Activated T-cell treated with anti-CD3 and anti-CD28 coated beads for 48 hours (primary cell): ENCODE measurements at places on chromosomes 1 and 21.

DNA sequence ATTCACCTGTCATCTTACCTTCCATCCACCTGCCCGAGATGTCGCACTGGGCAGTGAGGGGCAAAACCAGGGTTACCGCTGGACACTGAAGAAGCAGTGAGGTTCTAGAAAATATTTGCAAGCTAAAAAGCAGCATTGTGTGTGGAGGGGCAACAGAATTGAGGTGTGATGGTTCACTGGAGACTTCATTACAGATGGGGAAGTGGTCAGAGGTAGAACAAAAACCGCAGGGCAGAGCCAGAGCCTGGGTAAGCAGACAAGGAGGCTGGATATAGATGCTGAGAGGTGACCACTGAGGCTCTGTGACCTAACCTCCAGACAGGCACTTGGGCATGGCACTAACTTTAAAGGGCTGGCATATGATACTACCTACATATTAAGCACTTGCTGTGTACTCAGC, 363.9 kb upstream of the PROX1 start:
- DNase-seq, result no peak

DNA sequence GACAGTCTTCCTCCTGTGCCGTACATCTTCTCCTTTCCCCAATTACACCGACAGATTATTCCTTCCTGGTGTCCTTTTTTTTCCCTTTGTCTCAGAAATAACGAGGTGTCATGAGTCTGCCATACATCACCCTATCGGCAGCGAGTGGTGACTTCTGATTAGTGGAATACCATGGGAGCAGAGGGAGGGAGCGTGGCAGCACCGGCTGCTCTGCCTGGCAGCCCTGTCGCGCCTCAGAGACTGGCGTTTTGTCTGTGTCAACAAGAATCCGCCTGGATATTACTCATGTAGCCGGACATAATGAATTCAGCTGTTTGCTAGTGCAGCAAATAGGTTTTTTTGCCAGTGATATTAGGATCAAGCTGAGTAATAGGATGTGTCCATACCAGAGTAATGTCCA, 51.8 kb downstream of the UTP25 start:
- no peak for DNase-seq

- no peak for DNase-seq
Observed at GRCh38 chr1:12333036-12333785, 103.4 kb downstream of the VPS13D start.

DNA sequence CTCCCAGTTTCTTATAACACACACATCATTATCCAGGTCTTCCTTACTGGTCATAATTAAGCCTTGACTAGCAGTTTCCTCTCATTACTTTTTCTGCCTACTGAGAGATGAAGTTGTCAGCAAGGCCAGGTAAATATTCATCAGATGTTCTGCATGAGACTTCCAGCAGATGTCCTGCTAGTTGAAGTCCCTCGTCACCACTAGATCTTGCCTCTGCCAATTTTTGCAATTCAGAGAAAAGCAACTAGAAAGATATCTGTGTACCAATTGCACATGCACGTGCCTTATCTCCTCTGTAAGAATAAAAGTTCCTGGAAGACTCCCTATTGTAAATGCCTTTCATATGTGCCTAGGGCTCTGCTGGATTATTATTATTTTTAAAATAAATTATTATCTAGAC, 18.3 kb downstream of the ACKR1 start:
- DNase-seq, result no peak

DNA sequence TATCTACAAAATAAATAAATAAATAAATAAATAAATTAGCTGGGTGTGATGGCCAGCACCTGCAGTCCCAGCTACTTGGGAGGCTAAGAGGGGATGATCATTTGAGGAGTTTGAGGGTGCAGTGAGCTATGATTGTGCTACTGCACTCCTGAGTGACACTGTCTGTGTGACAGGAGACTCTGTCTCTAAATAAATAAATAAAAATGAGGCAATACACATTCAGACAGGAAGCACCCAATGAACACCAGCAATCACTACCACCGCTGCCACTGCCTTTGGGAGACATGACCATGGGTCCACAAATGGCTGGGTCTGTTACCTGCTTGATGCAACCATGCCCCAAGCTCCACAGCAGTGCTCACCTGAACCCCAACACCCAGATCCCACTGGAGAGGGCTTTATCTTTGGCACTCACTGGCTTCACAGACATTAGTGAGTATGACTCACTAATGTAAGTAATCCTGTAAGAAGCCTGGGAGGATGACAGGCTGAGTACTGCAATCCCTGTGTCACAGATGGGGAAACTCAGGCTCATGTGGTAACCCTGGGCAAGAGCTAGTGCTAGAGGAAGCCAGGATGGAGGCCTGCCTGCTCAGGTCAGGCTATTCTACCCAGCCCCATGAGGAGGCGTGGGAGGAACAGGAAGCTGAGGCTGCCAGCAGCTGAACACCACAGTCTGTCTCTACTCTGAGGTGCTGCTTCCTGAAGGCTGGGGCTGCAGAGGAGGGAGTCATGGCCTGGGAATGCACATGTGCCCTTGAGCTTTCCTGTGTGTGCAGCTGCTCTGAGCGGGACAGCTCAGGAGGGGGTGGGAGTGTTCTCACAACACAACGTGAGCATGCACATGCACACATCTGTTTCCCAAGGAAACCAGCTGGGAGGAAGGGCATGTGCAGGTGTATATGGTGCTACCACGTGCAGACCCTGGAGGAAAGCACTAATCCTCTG, 43.0 kb downstream of the SLC9A1 start:
- DNase-seq, result peak; percentile 60

DNA sequence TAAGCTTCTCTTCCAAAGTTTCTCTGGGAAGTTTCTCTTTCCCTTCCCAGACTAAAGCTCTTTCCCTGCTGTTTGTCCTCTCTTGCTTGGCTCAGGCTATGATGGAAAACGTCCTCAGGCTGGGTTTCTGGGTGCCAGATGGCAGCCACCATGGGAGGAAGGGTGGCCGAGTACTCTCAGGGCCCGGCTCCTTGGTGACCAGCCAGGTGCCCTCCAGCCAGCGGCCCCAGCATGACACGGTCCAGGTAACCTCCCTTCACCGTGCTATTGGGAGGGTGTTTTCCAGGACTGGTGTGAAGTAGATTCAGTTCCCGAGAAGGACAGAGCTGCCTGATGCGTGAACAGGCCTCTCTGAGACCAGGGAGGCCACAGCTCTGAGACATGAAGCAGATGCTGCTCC, 60.3 kb downstream of the KIF26B start:
- DNase-seq, result no peak

- no peak for DNase-seq
Observed at GRCh38 chr1:30451532-30452125, 271.8 kb downstream of the MATN1 start.

GRCh38 chr1:117815926-117816325, 113.5 kb downstream of the GDAP2 start:
- no peak for DNase-seq

DNA sequence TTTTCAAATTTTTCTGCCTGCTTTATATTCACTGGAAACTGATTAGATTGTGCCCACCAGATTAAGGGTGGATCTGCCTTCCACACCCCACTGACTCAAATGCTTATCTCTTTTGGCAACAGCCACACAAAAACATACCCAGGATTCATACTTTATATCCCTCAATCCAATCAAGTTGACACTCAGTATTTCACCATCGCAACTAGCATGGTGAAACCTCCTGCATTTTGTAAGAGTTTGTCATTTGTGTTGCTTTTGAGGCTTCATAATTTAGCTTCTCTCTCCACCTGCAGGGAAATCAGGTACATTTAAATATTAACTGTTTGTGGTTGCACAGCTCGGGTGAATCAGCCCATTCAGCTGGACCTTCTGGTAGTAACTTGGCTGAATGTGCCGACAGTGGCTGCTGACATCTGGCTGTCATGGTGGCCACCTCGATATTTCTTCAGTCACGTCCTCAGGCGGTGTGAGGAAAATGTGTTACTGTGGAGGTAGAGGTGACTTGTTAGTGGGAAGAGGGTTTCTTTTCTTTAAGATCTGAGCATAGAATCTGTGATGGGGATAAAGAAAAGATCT, 224.0 kb downstream of the PTBP2 start:
- no peak for DNase-seq

GRCh38 chr1:66397192-66397591, 136.8 kb upstream of the SGIP1 start:
- DNase-seq, result no peak

- DNase-seq, result no peak
Observed at GRCh38 chr1:47411436-47411835, 4.6 kb upstream of the FOXE3 start.

GRCh38 chr1:88920845-88921244, 29.5 kb upstream of the GTF2B start:
- DNase-seq, result no peak

DNA sequence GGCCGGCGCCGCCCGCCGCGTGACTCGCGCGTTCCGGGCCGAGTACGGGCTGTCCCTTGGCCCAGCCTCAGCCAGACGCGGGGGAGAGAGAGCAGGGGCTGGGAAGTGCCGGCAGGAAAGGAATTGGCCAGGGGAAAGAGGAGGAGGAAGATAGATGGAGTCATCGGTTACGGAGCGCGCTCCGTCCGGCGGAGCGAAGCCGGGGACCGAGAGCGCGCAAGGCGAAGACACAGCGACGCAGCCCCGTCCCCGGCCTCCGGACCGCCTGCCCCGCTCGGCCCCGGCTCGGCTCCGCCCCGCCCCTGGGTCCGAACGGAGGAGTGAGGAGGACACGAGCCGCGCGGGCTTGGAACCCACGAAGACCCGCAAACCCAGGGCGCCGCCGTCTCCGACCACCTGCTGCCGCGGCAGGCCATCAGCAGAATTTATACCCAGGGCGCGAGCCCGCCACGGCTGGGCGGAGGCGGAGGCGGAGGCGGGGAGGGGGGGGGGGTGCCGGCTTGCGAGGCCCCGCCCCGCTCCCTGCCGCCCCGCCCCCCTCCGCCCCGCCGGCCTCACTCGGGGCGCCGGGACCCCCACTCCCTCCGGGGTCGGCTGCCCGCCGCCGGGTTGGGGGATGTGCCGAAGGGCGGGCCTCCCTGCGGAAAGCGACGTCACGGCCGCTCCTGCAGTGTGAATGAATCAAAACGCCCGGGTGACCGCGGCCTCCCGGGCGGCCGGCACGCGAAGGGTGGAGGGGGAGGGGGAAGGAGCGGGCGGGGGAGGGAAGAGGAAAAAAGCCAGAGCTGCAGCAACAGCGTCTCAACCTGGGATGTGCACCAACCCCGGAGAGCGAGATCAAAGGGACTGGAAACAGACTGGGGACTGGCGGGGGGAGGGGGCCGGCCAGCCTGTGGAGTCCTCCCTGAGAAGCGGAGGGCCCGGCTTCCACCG, at the start of gene LHX4:
TSS of gene LHX4 (plus strand) at position 782 of the 933 bp plus-strand sequence. CDS start 266 bp downstream, outside the sequence.
- no peak for DNase-seq

- DNase-seq, result no peak
Observed at GRCh38 chr1:77542813-77543420, 139.5 kb downstream of the ZZZ3 start.

- no peak for DNase-seq
Observed at GRCh38 chr1:163668472-163668871, 346.7 kb downstream of the NUF2 start.

DNA sequence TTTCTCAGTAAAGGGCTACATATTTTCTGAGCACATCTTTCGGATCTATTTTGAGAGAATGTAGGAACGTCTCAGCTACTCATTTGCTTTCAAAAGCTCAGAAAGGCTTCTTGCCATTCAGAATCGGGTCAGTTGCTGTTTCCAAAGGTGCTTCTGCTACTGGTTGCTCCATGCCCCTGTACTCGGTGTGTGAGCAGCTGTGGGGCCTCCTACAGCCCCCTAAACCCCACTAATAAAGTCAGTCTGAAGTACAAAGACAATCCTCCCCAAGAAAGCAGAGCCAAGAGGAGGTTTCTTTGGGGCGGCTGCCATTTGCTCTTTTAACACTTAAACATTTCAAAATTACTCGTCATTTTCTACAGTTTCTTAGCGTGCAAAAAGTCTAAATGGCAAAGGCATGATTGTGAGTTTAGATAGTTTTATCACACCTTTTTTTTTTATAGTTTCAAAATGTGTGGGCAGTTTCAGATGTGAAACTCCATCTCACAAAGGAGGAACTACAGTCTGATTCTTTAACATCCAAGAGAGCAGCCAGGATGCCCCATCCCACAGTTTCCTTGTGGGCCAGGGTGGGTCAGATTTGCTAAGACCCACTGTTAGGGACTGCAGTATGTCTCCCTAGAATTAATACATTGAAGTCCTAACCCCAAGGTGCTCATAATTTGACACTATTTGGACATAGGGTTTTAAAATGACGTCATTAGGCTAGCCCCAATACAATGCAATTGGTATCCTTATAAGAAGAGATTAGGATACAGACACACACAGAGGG, 4.1 kb downstream of the RUNX1 start:
- DNase-seq, result no peak

DNA sequence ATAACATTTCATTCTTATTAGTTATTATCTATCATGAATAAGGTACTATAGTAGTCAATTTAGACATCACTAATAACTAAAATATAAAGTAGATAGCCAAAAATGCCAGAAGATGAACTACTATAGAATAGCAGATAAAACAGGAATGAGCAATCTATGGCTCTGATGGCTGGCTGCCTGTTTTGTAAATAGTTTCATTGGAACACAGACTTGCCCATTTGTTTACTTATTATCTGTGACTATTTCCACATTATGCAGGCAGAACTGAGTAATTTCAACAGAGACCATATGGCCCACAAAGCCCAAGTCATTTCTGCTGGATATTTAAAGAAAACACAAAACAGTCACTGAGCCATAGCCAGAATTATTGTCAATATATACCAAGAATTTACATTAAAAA, 222.1 kb downstream of the COL24A1 start:
- DNase-seq, result no peak

DNA sequence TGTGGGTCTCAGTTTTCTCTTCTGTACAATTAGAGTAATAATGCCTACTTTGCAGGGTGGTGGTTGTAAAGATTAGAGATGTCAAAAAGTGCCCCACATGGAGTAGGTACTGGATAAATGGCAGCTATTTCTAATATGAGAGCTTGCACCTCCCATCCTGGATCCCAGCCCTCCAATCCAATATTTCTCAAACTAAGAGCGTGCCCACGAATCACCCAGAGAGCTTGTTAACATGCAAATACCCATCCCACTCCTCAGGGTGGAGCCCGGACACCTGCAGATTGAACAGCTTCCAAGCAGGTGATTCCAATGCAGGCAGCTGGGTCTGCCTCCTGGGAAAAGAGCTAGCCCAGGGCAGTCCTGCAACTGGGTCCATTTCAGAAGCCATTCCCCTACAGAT, 33.0 kb downstream of the LRRN2 start:
- DNase-seq, result no peak

- no peak for DNase-seq
Observed at GRCh38 chr1:58155418-58156123, 391.0 kb downstream of the OMA1 start.
